ENCODE measurements at places on chromosomes 2 and 18. TPM values are rescaled to one million over a fixed set of nuclear protein-coding genes. Genes with fewer than 3 reads are reported as not detected.

DNA sequence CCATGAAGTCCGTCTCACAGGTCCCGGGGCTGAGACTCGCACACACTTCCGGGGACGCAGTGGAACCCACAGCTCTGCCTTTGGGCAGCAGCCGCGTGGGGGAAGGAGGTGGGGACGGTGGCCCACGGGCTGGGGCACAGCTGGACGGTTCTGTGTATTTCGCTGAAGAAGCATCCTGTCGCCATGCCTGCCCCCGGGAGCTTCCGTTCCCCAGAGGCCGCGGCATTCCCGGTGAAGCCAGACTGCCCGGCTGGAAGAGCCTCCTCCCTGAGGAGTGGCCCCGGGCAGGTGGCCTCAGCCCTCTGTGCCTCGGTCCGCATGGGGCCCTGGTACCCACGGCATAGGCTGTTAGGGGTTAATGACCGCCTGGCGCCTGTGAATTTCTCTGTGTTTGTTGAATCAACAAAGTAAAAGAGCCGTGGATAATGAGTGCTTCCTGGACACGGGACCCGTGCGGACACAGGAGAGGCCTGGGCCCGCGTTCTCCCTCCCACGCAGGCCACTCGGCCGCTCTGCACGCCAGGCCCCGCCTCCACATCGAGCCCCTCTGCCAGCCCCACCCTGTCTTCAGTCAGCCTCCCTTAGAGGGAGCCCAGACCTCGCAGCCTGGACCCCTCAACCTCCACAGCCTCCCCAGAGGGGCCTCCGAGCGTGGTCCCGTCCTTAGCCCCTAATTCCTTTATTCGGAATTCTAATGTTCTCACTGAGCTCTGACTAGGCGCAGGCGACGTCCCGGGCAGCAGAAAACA is 51.0 kb downstream of the KCNG2 start:
- DNase-seq = no peak

DNA sequence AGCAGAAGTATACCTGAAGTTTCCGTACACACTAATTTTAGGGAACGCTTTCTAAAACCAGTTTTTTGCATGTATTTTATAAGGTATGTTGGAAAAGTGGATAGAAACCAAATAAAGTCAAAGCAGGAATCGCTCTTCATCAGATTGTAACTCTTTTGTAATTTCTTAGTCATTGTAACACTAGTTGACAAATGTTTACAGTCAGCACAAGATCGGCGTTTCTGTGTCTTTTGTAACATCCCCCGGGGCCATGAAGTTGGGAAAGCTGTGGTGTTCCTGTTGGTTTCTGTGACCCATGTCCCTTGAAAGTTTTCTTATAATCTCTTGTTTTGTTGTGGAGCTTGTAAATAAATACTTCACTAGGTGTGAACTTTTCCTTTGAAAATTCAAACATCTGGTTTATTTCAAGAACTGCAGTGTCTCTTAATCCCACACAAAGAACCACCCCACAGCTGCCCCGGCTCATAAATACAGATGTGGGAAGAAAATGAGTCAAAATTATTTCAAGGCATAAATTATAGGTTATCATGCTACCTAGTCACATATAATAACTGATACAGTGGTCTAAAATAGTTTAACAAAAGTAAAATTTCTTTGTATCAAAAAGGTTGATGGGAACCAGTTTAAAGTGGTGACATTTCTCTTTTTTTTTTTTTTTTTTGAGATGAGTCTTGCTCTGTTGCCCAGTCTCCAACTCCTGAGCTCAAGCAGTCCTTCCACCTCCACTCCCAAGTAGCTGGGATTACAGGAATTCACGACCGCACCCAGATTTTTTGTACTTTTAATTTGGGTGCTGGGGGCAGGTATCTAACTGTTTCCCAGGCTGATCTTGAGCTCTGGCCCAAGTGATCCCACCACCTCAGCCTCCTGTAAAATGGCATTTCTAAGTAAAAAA is 751 bp upstream of the NMI start:
- peak; percentile 42 for DNase-seq

GRCh38 chr18:32468147-32468845 is 2.4 kb downstream of the GAREM1 start:
- DNase-seq = no peak

GRCh38 chr18:26506012-26506411 is 42.3 kb downstream of the KCTD1 start:
- peak; percentile 24 for DNase-seq

CLEC4F gene
- total RNA-seq = not detected

SRD5A2 gene
- 0.52 TPM for total RNA-seq

Measured in hepatocyte (in vitro differentiated cells).